Left ventricle myocardium inferior (tissue), 1 donor: ENCODE measurements at places on chromosomes 12 and 14. TPM values are rescaled to one million over a fixed set of nuclear protein-coding genes. Genes with fewer than 3 reads are reported as not detected.
A peak's percentile ranks its signal among the peaks of the same experiment; 100 is the strongest.

GRCh38 chr12:45285717-45286116, 69.8 kb downstream of the ANO6 start:
- peaks cover 31% of the 10 kb centered on the region for H3K4me1 ChIP-seq
- no peak for DNase-seq
- no peak overlapping the region for H3K27ac ChIP-seq
- no peaks in the 10 kb centered on the region for H3K36me3 ChIP-seq
- no peak overlapping the region for H3K4me3 ChIP-seq

GRCh38 chr12:66915306-66915904, 236.5 kb upstream of the GRIP1 start:
- H3K36me3 ChIP-seq, result no peaks in the 10 kb centered on the region
- H3K27ac ChIP-seq, result no peak overlapping the region
- DNase-seq, result no peak
- H3K4me3 ChIP-seq, result no peak overlapping the region

GRCh38 chr14:101132051-101132571, 228.6 kb upstream of the RTL1 start:
- H3K36me3 ChIP-seq, result no peaks in the 10 kb centered on the region
- H3K27me3 ChIP-seq, result peaks cover 80% of the 10 kb centered on the region
- no peak overlapping the region for H3K27ac ChIP-seq
- H3K4me1 ChIP-seq, result no peaks in the 10 kb centered on the region

DUSP6 gene
- total RNA-seq, result 16.1 TPM

DNA sequence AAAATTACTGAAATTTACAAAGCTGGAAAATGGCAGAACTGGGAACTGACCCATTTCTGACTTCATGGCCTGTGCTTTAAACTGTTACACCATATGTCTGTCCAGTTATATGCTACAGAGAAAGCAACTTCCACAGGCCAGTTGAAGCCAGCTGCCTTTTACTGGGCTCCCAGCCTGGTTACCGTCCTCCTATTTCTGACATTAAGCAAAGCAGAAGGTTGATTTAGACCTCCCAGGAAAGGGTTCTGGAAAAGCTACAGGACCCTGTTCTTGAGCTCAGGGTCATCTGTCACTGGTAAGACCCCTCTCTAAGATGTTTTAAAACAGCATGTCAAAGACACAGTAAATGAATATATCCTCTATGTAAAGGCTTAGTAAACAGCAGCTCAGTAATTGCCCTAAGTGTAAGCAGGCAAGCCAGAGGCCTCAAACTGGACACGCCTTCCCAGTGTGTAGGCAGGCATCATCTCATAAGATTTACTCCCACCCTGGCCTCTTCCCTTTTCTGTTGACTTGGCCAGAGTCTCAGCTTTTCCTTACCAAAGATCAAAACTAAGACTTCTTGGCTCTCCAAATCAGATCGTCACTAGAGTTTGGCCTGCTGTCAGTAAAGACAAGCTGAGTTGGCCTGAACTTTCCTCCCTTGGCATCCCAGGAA, 55.4 kb upstream of the RNU6-8 start:
- no peaks in the 10 kb centered on the region for H3K27me3 ChIP-seq
- H3K36me3 ChIP-seq, result peaks cover 4% of the 10 kb centered on the region
- no peak for DNase-seq
- peaks cover 45% of the 10 kb centered on the region for H3K4me1 ChIP-seq
- peak overlapping the region; percentile 34 for H3K27ac ChIP-seq
- no peak overlapping the region for H3K4me3 ChIP-seq

TRPV4 gene
- 0.33 TPM for total RNA-seq

KRT72 gene
- not detected for total RNA-seq

DNA sequence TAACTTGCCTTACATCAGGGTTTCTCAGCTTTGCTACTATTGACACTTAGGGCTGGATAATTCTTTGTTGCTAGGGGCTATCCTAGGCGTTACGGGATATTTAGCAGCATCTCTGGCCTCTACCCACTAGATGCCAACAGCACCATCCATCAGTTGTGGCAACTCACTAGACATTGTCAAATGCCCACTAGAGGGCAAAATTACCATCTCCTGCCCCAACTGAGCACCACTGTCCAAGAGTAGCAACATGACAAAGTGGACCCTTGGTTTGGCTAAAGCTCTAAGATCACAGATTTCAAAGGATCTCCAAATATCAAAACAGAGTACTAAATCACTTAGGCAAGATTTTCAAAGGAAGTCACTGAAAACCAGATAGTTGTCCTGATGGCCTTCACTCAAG, 251.7 kb upstream of the TBX3 start:
- no peaks in the 10 kb centered on the region for H3K27me3 ChIP-seq
- H3K4me1 ChIP-seq, result no peaks in the 10 kb centered on the region
- DNase-seq, result no peak
- no peak overlapping the region for H3K4me3 ChIP-seq

DNA sequence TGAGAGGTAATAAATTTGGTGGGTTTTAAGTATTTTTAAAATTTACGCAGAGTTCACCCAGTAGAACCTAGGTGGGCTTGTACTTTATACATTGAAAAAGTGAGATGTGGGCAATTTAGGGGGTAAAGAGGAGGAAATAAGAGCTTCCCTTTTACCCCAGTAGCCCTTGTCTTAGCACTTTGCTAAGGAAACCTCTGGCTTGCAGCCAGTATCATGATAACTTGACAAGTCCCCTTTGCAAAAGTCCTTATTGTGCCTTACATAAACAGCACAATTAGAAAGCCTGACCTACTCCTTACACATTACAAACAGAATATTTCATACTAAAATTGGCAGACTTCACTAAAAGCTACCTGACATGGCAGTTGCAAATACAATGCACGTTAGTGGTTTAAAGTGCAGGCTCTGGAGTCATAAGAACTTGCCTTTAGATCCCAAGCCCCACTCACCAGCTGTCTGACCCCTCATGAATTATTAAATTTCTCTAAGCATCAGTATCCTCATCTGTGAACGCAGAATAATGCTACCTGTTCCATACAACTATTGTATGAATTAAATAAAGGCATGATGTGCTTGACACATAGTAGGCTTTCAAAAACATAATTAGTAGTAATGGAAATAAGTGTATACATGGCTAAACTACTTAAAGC, 53.2 kb upstream of the NELL2 start:
- no peak overlapping the region for H3K4me3 ChIP-seq
- no peaks in the 10 kb centered on the region for H3K27me3 ChIP-seq
- H3K27ac ChIP-seq, result no peak overlapping the region
- no peak for DNase-seq

- no peak for DNase-seq
- H3K4me3 ChIP-seq, result no peak overlapping the region
- peak overlapping the region; percentile 74 for H3K27ac ChIP-seq
- H3K4me1 ChIP-seq, result peaks cover 50% of the 10 kb centered on the region
- no peaks in the 10 kb centered on the region for H3K27me3 ChIP-seq
- peaks cover 27% of the 10 kb centered on the region for H3K36me3 ChIP-seq
These were observed 65.8 kb downstream of the RIC8B start for GRCh38 chr12:106840243-106840642.

- H3K27ac ChIP-seq, result no peak overlapping the region
- peaks cover 58% of the 10 kb centered on the region for H3K27me3 ChIP-seq
- H3K36me3 ChIP-seq, result no peaks in the 10 kb centered on the region
- DNase-seq, result no peak
- peak overlapping the region; percentile 72 for H3K4me3 ChIP-seq
These were observed 198.9 kb upstream of the CAND1 start for GRCh38 chr12:67070307-67070600.

GLT1D1 gene
- 11.8 TPM for total RNA-seq

LRP1 gene
- 61.0 TPM for total RNA-seq

DNA sequence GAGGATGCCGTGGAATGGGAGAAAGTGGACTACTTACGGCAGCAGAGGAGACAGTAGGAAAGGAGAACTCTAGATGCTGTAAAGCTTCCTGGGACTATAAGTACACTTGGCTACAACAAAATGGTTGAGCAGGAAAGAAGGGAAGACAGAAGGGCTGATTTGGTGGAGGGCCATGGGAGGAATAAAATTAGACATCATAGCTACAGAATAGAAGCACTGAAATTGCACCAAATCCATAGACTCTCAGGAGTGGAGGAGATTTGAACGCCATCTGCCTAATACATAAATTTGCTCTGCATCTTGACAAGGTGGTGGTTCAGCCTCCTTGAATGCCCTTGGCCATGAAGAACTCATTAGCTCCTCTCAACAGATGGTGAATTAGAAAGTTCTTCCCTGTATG, 16.3 kb upstream of the DCP1B start:
- H3K36me3 ChIP-seq, result peaks cover 12% of the 10 kb centered on the region
- DNase-seq, result no peak
- no peak overlapping the region for H3K4me3 ChIP-seq
- H3K27me3 ChIP-seq, result no peaks in the 10 kb centered on the region
- peaks cover 96% of the 10 kb centered on the region for H3K4me1 ChIP-seq
- H3K27ac ChIP-seq, result no peak overlapping the region

DNA sequence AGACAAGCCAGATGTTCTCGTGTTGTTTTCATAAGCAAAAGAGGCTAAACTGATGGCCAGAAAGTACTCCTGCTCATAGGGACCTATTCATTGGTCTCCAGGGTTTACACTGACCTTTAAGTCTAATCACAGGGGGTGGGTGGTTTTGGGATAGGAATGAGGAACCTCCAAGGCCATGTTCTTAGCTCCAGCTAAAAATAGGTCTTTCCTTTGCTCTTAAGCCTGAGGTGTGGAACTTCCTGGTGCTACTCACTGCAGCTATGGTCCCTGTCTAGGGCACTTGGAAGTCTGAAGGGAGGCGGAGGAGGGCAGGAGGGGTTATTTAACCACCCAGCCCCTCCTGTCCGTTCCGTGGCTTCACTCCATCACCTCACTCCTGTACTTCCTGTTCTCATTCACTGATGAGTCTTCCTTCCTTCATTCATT, 18.6 kb downstream of the GPRC5A start:
- peaks cover 15% of the 10 kb centered on the region for H3K4me1 ChIP-seq
- peaks cover 19% of the 10 kb centered on the region for H3K27me3 ChIP-seq
- no peaks in the 10 kb centered on the region for H3K36me3 ChIP-seq
- no peak overlapping the region for H3K4me3 ChIP-seq
- no peak for DNase-seq

DNA sequence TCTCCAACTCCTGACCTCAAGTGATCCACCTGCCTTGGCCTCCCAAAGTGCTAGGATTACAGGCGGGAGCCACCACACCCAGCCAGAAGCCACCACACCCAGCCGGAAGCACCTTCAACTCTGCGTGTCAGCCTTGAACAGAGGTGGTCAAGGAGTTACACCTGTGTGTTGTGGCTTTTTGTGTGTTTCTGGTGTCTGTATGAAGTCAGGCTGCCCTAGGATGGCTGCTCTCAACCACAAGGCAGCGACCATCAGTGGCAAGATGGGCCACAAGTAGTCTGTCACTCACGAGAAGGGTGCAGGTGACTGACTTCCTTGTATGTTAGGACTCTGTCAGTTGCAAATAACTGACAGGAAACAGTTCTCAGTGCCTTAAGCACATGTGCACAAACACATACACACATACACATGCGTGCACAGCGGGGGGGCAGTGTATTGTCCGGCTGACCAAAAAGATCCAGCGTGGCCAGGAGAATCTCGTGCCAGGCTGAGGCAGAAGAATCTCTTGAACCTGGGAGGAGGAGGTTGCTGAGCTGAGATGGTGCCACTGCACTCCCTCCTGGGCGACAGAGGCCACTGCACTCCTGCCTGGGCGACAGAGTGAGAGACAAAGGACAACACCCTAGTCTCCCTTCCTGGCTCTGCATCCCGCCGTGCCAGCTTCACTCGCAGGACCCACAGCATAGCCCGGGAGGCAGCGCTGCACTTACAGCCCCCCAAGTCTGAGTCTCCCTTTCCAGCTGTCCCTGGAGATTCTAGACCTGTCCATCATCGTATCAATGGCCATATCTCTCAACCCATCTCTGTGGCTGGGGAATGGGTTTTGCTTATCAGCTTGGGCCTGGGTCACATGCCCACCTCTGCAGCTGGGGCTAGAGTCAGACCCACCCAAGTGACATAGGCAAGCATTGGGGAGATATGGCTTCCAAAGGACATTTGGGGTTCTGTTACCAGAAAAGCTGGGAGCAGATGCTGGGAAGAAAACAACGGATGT, 13.7 kb downstream of the P2RX4 start:
- peaks cover 32% of the 10 kb centered on the region for H3K36me3 ChIP-seq
- no peaks in the 10 kb centered on the region for H3K4me1 ChIP-seq
- H3K27ac ChIP-seq, result no peak overlapping the region
- DNase-seq, result no peak
- no peak overlapping the region for H3K4me3 ChIP-seq

DNA sequence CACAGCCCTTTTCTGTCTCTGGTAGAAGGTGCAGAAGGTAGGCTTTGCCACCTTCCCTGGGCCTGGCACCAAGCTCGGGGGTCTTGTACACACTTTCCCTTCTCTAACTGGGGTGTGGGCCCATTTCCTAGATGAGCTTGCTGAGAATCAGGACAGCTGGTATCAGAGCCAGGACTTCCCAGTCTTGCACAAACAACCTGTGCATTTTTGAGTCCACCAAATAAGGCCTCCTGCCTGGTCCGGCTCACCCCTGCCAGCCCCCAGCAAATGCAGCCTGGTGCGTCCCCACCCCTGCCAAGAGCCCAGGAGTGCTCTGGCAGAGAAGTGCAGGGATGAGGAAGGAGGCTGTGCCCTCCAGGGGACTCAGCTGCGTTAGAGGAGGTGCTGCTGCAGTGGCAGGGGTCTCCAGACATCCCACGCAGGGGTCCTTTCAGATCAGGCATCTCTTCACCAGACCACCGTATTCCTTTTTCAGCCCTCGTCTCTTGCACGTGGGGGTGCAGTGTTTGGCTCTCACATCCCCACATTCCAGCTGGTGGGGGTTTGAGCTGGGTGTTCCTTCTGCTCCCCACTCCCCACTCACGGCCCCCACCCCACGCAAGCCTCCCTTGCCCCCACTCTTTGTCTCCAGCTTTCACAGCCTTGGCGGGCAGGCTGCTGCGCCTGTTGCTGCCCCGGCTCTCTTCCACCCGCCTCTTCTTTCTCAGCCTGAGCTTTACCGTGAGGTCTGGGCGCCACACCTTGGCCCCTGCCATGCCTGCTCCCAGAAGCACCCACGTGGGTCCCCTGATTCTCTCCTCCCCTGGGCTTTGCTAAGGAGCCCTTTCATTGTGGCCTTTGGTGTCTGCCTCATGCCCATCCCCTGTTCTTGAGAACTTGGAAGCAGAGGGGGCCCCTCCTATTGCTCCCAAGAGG, 32.3 kb downstream of the MEG3 start:
- DNase-seq, result peak; percentile 10
- no peak overlapping the region for H3K27ac ChIP-seq
- no peak overlapping the region for H3K4me3 ChIP-seq

DNA sequence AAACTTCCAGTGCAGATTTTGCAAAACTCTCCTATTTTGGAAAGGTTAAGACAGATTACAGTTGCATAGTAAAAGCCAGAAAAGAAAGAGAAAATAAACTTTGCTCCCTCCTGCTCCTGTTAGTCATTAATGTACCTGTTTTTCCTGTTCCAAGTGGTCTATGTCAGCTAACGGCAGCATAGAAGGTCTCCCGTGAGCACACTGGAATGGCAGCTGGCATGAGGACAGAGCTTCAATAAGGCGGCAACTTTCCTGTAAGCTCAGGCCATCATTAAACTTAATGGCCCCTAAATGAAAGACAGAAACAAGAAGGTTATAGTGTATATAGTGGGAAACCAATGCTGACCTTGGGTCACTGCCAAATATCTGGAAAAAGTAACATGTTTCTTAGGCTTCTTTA, 16.0 kb downstream of the EIF2B2 start:
- no peak overlapping the region for H3K27ac ChIP-seq
- no peaks in the 10 kb centered on the region for H3K27me3 ChIP-seq
- peaks cover 89% of the 10 kb centered on the region for H3K36me3 ChIP-seq
- H3K4me3 ChIP-seq, result no peak overlapping the region
- H3K4me1 ChIP-seq, result peaks cover 21% of the 10 kb centered on the region
- no peak for DNase-seq

GRCh38 chr12:1939801-1940607, 21.6 kb upstream of the CACNA2D4 start:
- H3K4me1 ChIP-seq, result peaks cover 31% of the 10 kb centered on the region
- H3K27me3 ChIP-seq, result no peaks in the 10 kb centered on the region
- peak overlapping the region; percentile 14 for H3K27ac ChIP-seq
- H3K4me3 ChIP-seq, result peak overlapping the region; percentile 9
- H3K36me3 ChIP-seq, result peaks cover 4% of the 10 kb centered on the region
- DNase-seq, result peak; percentile 86

CYP27B1 gene
- not detected for total RNA-seq

FBXW8 gene
- total RNA-seq, result 8.5 TPM

VRTN gene
- total RNA-seq, result not detected
